Naive thymus-derived CD8-positive, alpha-beta T cell (primary cell): ENCODE measurements at places on chromosomes 16 and 17. TPM values are rescaled to one million over a fixed set of nuclear protein-coding genes. Genes with fewer than 3 reads are reported as not detected.

TMEM106A gene
- total RNA-seq, result 18.0 TPM

DNA sequence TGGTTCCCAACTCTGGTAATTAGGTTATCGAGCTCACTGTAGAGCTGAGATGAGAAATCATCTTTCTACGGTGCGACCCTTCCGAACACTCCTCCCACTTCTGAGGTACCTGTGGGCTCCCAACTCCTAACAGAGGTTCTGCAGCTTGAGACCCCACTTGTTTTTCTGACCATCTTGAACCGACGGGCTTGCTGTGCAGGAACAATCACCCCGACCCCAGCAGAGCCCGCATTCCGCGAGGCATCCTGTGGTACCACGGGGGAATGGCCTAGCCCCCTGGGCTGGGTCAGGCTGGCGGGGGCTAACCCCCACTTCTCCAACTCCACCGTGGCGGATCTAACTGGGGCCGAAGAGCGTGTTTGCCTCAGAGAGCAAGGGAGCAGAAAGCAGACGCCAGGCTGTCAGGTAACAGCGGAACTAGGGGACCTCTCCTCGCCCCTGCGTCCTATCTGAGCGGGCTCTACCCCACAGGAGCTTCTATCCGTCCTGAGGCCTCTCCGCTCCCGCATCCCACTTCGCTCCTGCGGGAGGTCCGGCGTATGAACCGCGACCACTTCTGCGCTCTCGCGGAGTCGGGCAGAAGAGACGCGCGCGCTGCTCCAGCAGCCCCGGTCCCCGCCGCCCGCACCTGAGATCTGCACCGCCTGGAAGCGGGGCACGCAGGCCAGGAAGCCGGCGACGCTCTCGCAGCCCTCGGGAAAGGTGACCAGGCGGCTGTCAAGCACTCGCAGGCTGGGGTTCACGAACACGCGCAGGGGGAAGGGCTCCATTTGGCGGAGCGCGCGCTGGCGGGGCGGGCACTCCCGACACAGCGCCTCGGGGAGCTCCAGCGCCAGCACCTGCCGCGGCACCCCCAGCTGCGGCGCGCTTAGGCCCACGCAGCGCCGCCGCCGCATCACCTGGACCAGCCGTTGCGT is 761 bp downstream of the PDF start:
- no peak for DNase-seq

DNA sequence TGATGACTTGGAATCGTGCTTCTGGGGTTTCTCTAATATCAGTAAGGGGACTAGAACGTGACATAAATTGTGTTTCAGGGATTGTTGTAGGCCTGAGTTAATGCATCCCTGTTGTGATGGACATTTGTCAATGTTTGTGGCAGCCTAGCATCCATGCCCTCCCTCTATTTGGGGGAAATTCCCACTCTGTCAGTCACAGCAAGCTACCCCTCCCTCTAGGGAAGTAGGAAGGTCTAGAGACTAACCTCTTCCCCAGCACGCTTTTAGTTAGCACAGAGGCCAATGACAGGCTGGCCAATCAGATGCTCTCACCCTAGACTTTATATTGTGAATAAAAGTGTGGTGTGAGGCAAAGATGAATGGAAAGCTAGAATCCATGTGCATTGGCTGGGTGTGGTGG is 32.4 kb upstream of the NF1 start:
- no peak for DNase-seq

GRCh38 chr17:68161644-68162428 is 86.0 kb upstream of the AMZ2 start:
- no peak for DNase-seq

- DNase-seq, result no peak
Measured at GRCh38 chr17:31511195-31511578, 119.7 kb downstream of the RAB11FIP4 start.

- no peak for DNase-seq
Measured at GRCh38 chr16:87161822-87162676, 155.1 kb downstream of the C16orf95 start.

GRCh38 chr16:50985733-50986132 is 165.3 kb downstream of the SALL1 start:
- no peak for DNase-seq

TBX4 gene
- total RNA-seq, result not detected
